ENCODE measurements at places on chromosomes 12 and 14.

- no peak for DNase-seq
These were observed 4.1 kb upstream of the KRT18 start for GRCh38 chr12:52944683-52945388.

DNA sequence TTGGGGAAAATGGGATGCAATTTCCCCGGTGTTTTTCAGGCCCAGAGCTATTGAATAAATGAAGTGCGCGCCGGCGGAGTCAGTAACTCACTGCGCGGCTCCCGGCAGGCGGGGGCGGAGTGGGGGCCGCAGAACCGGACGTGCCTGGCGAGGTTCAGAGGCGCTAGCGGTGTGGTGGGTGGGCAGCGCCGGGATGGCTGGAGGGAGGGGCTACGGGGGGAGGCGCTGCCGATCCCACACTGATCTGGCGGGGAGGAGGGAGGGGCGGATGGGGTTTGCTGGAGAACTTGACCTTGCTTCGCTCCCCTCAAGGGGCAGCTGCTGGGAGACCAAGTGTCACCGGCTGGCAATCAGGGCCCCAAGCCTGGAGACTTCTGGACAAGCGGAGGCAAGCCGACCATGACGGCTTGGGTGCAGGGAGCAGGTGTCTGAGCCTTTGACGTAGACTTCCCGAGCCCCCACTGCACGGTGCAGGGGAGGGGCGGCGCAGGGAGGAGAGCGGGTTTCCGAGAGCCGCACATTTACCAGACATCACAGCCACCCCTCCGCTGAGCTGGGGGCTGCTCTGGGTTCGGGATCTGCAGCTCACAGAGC lies 174.1 kb upstream of the RTL1 start:
- no peak for DNase-seq

GRCh38 chr12:66441905-66442559 lies 139.7 kb downstream of the HELB start:
- no peak for DNase-seq

DNA sequence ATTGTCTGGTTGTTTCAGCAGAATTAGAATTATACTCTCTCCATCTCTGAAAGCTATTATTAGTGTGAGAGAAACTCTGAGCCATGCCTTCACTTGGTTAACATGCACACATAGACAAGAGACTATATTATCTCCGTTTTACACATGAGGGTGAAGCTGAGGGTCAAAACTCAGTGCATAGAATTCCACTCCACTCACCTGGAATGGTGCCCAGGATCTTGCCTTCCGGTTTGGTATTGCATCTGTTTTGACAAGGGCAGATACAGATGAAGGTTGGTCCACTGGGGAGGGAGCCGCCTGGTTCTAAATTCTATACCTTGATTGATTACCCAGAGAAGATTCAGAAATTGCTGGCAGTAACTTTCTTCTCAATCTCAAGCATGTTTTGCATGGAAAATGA lies 149.5 kb upstream of the PELI2 start:
- DNase-seq, result no peak

GRCh38 chr12:8867786-8868185 lies 45.4 kb downstream of the A2ML1 start:
- no peak for DNase-seq

DNA sequence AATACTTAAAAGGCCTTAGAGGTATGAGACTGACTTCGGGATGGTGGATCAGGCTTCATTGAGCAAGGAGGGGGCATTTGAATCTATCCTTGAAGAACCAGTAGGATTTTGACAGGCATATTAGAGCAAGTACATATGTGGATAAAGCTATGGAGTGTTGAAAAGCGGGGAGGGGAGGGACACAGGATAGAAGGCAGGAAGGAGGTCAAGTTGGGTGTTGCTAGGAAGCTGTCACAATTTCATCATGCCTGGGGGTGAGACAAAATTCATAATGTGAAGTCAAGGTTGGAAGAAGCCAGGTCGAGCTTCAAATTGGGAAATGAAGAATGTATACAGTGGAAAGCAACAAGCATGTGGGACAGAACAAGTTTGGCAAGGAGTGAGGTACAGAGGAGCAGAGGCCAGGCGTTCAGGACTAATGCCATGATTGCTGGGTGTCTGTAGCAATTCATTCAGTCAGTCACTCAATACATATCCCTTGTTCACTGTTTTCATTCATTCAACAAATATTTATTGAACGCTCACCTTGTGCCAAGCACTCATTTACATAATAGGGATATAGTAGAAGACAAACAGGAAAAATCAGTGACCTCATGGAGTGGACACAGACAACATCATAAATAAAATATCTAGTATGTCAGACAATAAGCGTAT lies 58.3 kb upstream of the LTA4H start:
- no peak for DNase-seq

- no peak for DNase-seq
These were observed 134.1 kb upstream of the LMNTD1 start for GRCh38 chr12:25687226-25687625.

GRCh38 chr12:1466481-1467154 lies 127.8 kb downstream of the FBXL14 start:
- no peak for DNase-seq

DNA sequence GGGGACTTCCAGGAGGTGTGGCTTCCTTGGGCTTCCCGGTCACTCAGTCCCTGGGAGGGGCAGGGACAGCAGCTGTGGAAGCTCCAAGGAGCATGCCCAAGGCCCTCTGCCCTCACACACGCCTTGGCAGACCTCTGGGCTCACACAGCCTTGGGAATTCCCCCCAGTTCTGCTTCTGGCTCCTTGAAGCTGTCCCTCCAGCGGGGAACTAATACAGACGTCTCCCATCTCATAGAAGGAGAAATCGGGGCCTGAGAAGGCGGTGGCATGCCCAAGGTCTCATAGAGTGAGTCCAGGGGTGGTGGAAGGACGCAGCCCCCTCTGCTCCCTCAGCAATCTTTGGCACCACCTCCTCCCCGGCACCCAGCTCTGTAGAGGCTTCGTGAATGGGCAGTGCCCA lies 15.7 kb upstream of the TMEM119 start:
- no peak for DNase-seq

DNA sequence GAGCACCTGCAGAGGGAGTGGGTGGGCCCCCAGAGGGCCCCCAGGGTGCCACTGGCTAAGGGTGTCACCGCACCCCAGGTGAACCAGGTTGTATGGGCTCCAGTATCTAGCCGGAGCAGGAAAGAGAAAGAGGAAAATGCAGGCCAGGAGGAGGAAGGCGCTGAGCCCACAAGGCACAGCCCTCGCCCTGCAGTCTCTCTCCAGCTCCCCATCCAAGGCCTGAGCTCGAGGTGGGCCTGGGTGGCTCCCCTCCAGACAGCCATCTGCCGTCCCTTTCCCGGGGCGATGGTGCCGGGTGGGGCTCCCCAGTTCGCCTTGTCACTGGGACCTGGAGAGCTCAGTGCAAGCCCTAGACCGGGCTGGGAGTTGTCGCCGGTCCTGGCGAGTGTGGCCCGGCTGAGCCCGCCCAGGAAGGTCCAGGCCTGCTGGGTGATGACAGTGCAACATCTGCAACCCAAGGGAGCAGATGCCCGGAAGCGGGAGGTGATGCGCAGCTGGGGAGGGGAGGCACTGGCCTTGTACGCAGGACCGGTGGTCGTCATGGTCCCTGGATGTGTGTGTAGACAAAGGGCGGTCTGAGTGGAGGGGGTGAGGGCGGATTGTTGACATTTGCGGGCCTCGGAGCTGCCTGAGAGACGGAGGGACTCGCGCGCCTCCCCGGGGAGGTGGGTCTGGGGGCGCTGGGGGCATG lies 716 bp downstream of the TMEM179 start:
- no peak for DNase-seq

Data from HTR-8/SVneo (cell line).